Fibroblast of lung (primary cell): ENCODE measurements at places on chromosomes 4 and X. TPM values are rescaled to one million over a fixed set of nuclear protein-coding genes. Genes with fewer than 3 reads are reported as not detected.

The CLOCK gene
- total RNA-seq: 17.7 and 27.4 TPM in 2 replicates

The TMEM271 gene
- total RNA-seq: not detected in 2 replicates

The PHEX gene
- total RNA-seq: 1.7 and 1.8 TPM in 2 replicates

The SMIM43 gene
- 0.26 and 0.83 TPM in 2 replicates for total RNA-seq

The UGT2B7 gene
- total RNA-seq: not detected in 2 replicates

The SSX3 gene
- not detected in 2 replicates for total RNA-seq

The BEX1 gene
- total RNA-seq: not detected in 2 replicates

The ENAM gene
- under 0.01 and 0.50 TPM in 2 replicates for total RNA-seq
